Stimulated activated CD4-positive, alpha-beta T cell treated with anti-CD3 and anti-CD28 coated beads, Interleukin-1b, Interleukin-23, amount 100 ng/mL, for 1 hour (primary cell): ENCODE measurements at places on chromosomes 6 and 20.

- no peak for DNase-seq
These were observed 37.8 kb downstream of the EIF2S2 start for GRCh38 chr20:34074101-34074760.

DNA sequence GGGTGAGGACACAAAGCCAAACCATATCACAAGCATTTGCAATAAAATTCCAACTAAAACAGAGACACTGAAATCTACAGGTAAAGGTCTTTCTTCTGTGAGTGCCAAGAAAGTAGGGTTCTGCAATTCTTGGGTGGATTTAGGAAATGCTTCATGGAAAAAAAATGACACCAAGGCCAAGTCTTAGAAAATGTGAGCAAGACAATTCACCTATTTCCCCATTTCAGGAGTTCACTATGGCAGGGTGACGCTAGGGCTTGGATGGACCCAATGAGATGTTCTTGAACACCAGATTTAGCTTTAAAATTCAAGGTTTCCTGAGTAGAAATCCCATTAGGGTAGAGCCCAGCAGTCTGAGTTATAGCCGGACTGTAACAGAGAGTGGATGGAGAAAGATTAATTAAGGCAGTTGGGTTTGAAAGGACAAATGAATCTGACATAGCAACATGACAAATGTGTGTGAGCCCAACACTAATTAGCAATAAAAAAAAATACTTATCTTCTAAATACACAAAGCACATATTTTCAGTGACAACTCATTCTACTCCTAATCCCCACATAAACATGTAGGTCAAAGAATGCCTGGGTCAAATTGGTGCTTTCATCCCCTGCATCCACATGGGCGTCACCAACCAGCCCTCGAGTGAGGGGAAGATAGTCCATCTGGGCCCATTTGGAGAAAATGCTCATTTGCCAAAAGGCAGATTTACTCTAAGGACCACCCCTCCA lies 180.4 kb upstream of the JARID2 start:
- no peak for DNase-seq

- no peak for DNase-seq
These were observed 92.4 kb downstream of the SMOC2 start for GRCh38 chr6:168533414-168533813.

DNA sequence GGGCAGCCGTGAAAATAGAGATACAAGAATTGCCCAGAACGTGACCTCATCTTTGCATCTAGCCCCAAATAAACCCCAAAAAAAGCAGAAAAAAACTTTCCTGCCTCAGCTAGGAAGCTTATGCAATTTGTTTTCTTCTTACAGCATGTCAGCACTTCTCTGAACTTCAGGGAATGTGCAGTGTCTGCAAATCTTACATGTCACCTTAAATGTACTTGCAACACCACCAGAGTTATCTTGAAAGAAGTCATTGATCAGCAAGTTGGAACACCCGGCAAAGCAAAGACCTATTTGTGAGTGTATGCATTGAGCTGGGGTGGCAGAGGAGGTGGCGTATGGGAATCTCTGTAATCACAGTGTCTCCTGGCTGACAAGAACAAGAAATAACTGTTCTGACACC lies 123.4 kb downstream of the PKHD1 start:
- DNase-seq: no peak

DNA sequence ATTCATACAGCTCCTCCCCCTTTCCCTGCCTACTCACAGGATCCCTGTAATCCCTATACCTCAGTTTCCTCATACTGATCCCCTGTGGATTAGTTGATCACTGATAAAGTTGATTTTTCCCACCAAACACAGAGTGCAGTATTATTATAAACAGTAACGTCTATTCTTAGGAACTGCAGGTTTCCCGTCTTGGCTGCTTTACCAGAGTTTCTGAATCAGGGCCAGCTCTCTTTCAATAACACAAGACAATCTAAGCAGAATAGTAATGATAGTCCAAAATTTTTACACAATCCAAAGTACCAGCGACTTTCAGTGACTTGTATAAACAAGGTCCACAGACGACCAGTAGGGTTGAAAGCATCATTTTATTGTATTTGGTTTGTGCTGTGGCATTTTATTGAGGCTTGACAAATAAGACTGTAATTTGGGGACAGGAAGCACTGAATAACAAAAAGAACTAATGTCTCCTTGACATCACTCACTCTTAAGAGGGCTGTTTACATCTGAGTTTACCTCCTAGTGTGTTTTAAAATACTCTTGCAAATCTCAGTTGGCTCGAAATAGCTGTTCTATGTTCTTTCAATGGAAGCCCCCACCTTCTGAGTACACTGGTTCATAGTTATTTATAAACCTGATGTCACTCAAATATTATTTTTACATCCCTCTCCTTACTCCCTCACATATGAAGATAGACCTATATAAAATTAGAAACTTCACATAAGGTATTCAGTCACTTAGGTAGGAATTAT lies 6.1 kb upstream of the JARID2 start:
- DNase-seq: no peak

GRCh38 chr6:119802464-119802863 lies 452.9 kb upstream of the MAN1A1 start:
- no peak for DNase-seq

- no peak for DNase-seq
These were observed 95.0 kb downstream of the DLGAP4 start for GRCh38 chr20:36400909-36401735.

GRCh38 chr20:59670786-59671492 lies 66.6 kb downstream of the PHACTR3 start:
- no peak for DNase-seq

GRCh38 chr6:47247227-47247797 lies 62.4 kb downstream of the TNFRSF21 start:
- DNase-seq: no peak

DNA sequence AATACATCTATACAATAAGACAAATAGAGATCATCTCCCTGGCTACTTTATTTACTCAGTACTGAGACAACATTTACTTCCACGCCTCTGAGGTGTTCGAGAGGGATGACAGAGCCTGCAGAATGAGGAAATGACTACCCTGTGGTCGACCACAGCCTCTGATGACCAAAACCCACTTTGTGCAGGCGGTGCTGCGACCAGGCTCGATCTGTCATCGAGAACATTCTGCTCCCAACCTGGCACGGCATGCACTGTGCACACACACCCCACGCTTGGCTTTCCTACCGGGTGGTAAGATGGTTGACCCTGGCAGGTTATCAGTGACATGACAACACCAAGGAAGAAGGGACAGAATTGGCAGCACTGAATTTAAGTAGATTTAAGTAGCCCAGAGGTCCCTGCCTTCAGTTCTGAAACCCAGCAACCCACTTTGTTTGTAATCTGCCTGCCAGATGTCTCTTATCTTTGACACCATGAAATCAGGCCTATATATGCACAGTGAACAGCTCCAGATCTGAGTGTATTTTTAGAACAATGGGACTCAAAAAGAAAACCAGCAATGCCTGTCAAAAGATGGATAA lies 42.6 kb downstream of the TTI1 start:
- DNase-seq: no peak

DNA sequence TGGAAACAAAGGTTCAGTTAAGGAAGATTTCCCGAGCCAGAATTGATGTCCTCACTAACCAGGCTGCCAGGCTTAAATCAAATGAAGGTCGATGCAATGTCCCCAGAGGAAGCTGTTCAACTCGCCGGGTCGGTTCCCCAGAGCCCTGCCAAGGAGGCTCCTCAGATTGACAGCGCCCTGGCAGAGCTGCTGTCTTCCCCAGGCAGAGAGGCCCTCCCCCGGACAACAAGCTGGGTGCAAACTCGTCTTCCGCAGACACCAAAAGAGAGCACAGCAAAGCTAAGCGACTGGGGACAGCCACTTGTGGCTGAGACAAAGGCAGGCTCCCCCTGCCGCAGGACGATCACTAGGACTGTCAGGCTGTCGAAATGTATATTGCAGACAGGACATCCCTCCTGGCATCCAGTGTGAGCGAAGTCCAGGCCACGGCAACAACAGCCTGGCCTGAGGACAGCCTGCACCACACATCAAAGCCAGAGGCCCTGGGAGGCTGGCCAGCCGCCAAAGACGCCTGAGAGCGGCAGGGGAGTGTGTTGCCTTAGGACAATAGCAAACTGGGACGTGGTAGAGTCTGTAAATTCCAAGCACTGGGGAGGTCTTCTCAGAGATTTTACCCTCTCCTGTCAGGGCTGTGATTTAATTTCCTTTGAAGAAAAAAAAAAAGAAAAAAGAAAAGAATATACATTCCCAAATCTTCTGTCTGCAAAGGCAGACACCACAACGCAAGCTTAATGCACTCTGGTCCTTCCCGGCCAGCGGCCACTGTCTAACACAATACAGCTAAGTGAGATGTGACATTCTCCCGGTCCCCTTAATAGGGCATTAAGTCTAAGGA lies 99.1 kb downstream of the HIVEP2 start:
- DNase-seq: no peak

DNA sequence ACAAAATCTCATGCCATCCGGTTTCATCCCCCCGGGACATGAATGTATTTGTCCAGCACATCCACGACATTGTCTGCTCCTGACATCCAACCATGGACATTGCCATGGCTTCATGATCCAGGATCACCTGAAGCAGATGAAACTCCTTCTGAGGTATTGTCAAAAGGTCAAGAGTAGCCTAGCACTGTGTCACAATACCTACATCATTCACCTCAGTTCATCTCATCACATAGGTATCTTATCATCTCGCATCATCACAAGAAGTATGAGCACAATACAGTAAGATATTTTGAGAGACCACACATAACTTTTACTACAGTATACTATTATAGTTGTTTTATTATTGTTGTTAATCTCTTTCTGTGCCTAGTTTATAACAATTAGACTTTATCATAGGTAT lies 33.5 kb downstream of the ZNF184 start:
- DNase-seq: no peak

DNA sequence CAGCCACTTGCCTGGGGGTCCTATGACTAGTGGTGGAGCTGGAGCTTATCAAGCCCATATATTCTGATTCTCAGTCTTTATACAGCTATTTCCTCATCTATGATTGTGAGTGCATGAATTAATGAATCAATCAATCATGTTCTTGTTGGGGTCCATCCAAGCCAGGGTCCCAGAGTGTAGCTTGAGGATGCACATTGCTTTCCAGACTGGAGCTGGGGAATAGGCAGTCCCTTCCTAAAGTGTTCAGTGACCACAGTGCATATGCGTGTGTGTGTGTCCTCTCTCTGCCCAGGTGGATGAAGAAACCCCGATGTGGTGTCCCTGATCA lies 25.1 kb downstream of the MMP24 start:
- DNase-seq: no peak

DNA sequence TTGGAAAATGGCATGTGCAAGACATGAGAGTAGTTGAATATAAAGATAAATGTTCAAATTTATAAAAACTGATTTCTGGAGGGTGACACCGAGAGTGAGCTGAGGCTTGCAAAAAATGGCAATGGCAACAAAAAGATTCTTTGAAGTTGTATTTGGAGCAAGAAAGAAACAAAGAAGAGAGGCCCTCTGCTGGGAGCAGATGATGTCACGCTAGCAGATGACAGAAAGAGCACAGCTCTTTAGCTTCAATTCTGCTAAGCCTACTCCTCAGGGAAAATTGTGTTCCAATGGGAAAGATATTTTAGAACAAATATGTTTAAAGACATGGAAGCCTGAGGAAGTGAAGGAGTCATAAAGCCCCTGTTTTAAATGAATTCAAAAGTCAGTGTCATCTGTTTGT lies 125.3 kb upstream of the NOX3 start:
- no peak for DNase-seq

DNA sequence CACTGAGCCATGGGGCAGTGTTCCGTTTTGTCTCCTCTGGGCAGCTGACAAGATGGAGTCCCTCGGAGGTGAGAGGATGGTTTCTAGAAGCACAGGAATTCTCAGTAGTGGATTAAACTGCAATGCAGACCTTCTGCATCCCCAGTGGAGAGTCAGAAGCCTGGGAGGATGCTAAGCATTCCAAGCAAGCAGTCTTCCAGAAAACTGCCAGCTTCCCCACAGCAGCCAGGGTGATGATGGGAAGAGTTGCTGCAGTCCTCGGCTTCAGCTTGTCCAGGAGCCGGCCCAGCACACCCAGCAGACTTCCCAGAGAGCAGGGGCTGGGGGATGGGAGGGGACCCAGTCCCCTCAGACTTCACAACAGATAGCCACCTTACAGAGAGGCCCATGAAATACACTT lies 163.6 kb downstream of the LY86 start:
- DNase-seq: no peak

- no peak for DNase-seq
These were observed 65.9 kb downstream of the TPD52L1 start for GRCh38 chr6:125219361-125219895.

DNA sequence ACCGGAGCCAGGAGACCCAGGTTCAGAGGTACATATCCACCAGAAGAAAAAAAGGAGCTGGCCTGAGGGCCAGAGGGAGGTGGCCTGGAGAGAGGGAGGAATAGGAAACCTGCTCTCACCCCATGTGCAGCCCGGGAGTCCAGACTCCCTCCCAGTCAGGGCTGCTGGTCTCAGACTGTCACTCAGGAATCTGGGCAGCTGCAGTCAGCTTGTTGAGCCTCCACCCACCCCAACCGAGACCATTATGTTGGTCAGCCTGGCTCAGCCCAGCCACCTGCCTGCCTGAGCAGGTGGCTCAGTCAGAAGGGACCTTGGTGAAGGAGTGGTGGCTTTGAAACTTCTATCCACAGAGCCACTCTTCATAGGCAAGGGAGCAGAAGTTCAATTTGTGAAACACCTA lies 53.3 kb upstream of the EPB41L1 start:
- no peak for DNase-seq

- DNase-seq: no peak
These were observed 12.8 kb upstream of the PLCG1 start for GRCh38 chr20:41124451-41125094.

DNA sequence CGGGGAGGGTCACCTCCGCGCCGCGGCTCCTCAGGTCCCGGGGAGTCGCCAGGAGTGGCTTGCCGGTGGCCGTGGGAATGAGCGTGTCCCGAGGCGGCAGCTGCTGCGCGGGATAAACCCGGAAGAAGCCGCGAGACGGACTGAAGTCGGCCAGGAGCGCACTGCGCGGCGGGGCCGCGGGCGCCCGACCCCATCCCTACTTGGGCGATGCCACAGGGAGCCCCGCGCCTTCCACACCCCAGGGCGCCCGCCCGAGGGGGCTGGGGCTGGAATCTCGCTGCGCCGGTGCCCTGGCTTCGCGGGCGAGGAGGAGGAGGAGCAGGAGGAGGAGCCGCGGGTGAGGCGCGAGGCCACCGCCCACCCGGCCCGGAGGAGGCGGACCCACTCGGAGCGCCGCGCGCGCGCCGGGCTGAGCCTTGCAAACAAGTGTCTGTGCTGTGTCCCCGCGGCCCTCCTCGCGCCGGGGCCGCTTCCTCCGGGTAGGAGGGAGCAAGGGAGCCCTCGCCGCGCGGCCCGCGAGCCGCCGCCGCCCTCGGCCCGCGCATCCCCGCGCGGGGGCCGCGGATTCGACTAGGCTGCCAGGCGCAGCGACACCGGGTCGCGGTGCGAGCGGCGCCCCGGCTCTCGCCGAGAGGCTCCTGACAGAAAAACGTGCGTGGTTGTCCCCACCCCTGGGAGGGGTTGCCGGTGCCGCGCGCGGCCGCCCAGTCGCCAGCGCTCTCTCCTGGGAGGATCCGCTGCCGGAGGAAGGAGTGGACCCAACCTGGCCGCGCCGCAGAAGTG lies at the start of gene ZDHHC14:
Gene ZDHHC14 (plus strand): TSS at position 412 of the 783 bp plus-strand sequence.
- peak; percentile 67 for DNase-seq

- DNase-seq: no peak
These were observed 82.1 kb upstream of the HEY2 start for GRCh38 chr6:125667326-125667725.

- DNase-seq: no peak
These were observed 18.8 kb downstream of the ZNF292 start for GRCh38 chr6:87174078-87174579.

- DNase-seq: no peak
These were observed 93.3 kb upstream of the GCM1 start for GRCh38 chr6:53241938-53242337.
